ENCODE measurements at places on chromosomes 1 and 21. TPM values are rescaled to one million over a fixed set of nuclear protein-coding genes. Genes with fewer than 3 reads are reported as not detected.
A peak's percentile ranks its signal among the peaks of the same experiment; 100 is the strongest.

Gene LEFTY2
- total RNA-seq: not detected

Gene KCNJ10
- not detected for total RNA-seq

Gene OLFML2B
- total RNA-seq: 5.1 TPM

GRCh38 chr1:15975358-15975804 is 520 bp downstream of the ZBTB17 start:
- peak; percentile 59 for DNase-seq

DNA sequence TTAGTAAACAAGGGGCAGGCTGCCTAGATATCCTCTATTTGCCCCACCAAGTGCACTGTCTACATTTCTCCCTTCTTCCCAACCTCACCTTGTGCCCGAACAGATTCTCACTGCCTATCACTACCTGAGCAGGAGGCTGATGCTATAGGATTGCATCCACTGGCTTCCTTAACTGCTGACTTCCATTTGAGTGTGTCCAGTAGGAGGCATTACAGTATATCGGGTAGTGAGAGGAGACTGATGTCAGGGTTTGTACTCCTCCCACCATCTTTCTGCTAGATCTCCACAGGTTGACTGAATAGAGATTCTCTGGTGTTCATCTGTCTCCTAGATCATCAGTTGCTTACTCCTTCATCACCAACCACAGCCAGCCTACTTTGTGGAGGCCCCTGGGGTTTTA is 796.3 kb downstream of the LRRIQ3 start:
- DNase-seq: no peak

- no peak for DNase-seq
Observed at GRCh38 chr1:95067062-95067461, 5.7 kb downstream of the ALG14 start.

DNA sequence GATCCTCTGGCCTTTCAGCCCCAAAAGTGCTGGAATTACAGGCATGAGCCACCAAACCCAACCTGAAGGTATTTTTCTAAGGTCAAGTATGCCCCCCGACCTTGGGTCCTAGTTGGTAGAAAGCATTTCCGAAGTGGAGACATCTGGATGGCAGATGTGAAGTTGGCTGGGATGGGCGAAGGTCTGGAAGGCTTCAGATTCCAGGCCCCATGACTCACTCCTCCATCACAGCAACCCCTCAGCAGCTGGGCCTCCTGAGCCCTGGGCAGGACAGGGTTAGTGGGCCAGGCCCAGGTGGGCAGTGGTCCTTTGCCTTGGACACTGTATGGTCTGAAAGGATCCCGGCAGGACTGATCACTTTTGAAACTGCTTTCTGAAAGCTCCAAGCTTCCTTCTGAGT is 23.3 kb downstream of the NAV1 start:
- DNase-seq: peak; percentile 96

DNA sequence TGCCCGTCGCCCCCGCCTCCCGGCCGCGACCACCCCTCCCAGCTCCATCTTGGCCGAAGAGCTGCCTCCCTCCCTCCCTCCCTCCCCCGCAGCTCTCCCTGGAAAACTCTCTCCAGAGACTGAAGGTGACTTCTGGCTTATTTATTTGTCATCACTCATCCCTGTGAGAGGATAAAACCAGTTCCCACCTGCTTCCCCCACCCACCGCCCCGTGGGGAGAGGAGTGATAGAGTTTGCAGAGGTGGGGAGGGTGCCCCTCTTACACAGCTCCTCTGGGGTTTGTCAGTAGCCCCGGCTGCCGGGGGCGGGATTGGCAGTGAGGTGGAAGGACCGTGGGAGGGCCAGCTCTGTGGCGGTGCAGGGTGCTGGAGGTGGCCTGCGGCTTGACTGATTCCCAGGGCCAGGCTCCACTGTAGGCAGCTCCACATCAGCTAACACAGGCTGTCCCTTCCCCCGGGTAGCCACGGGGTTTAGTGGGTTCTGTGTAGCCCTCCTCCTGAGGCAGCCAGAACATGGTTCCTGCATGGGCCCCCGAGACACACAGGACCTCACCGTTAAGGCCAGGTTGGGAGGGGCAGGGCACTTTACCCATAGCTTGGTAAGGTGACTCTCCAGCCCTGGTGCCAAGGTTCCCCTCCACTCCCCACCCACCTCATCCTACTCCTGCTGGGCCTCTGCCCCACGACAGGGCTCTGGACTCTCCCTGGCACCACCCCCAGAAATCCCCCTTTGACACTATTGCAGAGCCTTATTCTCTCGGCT is 62.2 kb downstream of the ELK4 start:
- DNase-seq: no peak

Measured in fibroblast of lung (primary cell).